ENCODE measurements at places on chromosomes 6 and 20. TPM values are rescaled to one million over a fixed set of nuclear protein-coding genes. Genes with fewer than 3 reads are reported as not detected.

PACSIN1 gene
- 0.40 TPM for total RNA-seq

TOX2 gene
- total RNA-seq, result 2.0 TPM

MATN4 gene
- not detected for total RNA-seq

TMEM14C gene
- total RNA-seq, result 30.5 TPM

SLC26A8 gene
- not detected for total RNA-seq

TNFRSF21 gene
- 48.4 TPM for total RNA-seq

FOXQ1 gene
- total RNA-seq, result not detected

NKX2-2 gene
- total RNA-seq, result 2.5 TPM

HMGCLL1 gene
- total RNA-seq, result not detected

C20orf204 gene
- total RNA-seq, result 1.3 TPM

DDX27 gene
- 81.7 TPM for total RNA-seq

RHAG gene
- total RNA-seq, result not detected

CYP21A2 gene
- not detected for total RNA-seq

PERP gene
- 84.8 TPM for total RNA-seq

PLAGL2 gene
- total RNA-seq, result 24.5 TPM

EFCAB8 gene
- total RNA-seq, result 0.83 TPM

SAMD10 gene
- 14.3 TPM for total RNA-seq

XKR7 gene
- not detected for total RNA-seq

HLA-DRB5 gene
- total RNA-seq, result 36.3 TPM

HCK gene
- 56.1 TPM for total RNA-seq

SLC52A3 gene
- total RNA-seq, result 176 TPM

APOM gene
- 10.9 TPM for total RNA-seq

NR2E1 gene
- not detected for total RNA-seq

TREML2 gene
- total RNA-seq, result not detected

FOXS1 gene
- not detected for total RNA-seq

GPR6 gene
- not detected for total RNA-seq

TCF15 gene
- total RNA-seq, result not detected

ZFP57 gene
- total RNA-seq, result not detected

AAR2 gene
- total RNA-seq, result 17.3 TPM

CENPQ gene
- total RNA-seq, result 0.88 TPM

ECT2L gene
- total RNA-seq, result not detected

HTR1E gene
- total RNA-seq, result not detected
